ENCODE measurements at places on chromosomes 2 and 18.

- no peak for DNase-seq
Measured at GRCh38 chr2:55876429-55877086, 47.0 kb downstream of the EFEMP1 start.

- DNase-seq: peak; percentile 47
Measured at GRCh38 chr18:58310517-58310916, 266.5 kb downstream of the NEDD4L start.

GRCh38 chr2:172427990-172428831 lies 825 bp downstream of the ITGA6 start:
- DNase-seq: peak; percentile 69

DNA sequence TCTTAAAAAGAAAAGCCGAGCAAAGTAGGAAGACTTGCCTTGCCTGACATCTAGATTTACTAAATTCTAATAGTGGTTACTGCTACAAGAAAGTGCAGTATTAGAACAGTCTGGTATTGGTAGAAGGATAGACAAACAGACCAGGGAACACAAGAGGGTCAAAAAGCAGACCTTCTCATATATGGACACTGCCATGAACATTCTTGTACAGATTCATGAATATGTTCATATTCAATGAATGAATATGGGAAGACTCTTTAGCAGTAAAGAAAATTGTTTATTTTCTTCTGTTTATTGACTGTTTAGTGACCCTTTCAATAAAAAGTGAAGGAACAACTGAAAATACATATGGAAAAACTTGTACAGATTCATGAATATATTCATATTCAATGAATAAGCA lies 37.6 kb downstream of the DTNB start:
- no peak for DNase-seq

GRCh38 chr2:238561230-238561629 lies 134.5 kb downstream of the ASB1 start:
- DNase-seq: no peak

- no peak for DNase-seq
Measured at GRCh38 chr2:227154986-227155774, 8.8 kb downstream of the COL4A4 start.

DNA sequence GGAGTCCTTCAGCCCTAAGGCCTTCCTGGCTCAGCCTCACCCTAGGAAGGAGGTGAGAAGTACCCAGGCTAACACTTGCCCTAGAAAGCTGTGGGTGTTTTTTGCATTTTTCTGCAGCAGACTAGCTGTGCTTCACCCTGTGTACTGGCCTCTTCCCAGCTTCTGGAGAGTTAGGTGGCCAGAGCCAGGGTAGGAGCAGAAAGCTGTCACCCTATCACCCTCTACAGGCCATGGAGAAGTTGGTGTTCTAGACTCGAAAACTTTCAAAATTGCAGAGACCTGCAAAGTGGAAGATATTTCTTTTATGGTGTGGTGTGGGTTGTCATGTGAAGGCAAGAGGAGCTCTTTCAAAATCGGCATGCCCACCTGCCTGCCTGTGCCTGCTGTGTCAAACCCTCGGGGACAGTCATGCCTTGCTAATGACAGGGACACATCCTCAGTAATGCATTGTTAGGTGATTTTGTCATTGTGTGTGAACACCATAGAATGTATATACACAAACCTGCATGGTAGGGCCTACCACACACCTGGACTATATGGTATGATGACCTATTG lies 29.8 kb downstream of the EHD3 start:
- DNase-seq: no peak

DNA sequence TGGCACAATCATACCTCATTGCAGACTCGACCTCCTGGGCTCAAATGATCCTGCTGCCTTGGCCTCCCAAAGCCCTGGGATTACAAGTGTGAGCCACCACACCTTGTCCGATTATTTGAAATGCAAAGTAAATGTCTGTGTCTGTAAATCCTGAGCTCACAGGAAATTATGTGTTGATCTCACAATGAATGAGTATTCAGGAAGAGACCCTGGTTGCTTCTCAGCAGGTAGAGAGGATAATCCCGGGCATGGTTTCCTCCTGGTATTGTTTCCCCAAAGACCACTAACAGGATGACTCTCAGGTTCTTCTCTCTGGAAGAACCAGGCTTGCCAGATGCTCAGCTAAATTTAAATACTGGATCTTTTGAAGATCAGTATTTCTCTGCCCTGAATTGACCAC lies 147.6 kb downstream of the LDLRAD4 start:
- DNase-seq: no peak

DNA sequence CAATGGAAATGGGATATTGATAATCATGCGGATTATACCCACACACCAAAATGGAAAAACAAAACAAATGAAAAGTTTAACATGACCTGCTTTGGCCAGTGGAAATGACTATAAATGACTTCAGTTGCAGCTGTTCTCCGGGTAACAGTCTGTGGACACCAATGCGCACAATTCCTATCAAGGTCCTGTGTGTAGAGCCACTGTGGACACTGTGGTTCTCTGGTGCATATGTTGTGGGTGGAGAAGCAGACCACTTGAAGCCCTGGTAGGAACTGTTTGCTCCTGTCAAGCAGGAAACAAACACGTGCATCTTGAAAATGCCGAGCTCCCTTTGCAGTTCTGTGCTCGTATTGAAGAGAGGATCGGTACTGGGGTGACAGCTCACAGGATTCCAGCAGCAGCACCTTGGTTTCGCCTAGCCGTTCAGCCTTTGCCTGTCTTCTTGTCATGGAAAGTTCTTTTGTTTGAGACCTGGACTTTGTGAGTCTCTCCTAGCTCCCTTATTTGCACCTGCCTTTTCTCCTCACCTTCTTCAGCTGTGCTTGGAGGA lies 32.9 kb downstream of the NCK2 start:
- DNase-seq: no peak
